ENCODE measurements at places on chromosomes 12 and 14. TPM values are rescaled to one million over a fixed set of nuclear protein-coding genes. Genes with fewer than 3 reads are reported as not detected.

DNA sequence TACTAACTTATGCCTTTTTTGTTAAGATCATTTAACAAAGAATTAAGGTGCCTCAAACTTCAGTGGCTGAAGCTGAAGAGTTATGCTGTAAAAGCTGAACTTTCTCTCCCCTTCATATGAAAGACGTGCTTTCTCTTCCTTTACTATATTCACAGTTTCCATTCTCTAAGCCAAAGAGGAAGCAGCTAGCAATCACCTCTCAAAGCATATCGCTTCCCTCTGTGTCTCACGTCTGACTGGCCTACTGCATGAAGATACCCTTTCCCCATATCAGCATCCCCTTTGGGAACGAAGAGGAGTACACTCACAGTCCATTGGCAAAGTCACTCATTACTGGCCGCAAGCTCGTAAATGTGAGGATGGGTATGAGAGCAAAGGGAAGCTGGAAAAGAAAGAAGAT, 34.9 kb downstream of the SLC11A2 start:
- DNase-seq = no peak

DNA sequence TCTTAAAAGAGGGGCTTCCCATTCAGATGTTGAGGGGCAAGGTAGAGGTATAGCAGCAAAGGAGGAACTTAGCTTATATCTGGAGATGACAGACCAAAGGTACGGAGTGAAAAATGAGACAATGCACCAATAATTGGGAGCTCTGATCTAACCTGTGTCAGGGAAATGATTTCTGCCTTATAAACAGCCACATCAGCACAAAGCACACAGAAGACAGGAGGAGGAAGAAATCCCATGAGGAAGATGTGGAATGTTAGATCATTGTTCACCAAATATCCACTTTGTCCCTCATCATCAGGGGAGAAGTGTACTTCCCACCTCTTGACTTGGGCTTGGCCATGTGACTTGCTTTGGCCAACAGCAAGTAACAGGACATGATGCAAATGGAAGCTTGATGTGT, 93.7 kb upstream of the WSCD2 start:
- DNase-seq = no peak

DNA sequence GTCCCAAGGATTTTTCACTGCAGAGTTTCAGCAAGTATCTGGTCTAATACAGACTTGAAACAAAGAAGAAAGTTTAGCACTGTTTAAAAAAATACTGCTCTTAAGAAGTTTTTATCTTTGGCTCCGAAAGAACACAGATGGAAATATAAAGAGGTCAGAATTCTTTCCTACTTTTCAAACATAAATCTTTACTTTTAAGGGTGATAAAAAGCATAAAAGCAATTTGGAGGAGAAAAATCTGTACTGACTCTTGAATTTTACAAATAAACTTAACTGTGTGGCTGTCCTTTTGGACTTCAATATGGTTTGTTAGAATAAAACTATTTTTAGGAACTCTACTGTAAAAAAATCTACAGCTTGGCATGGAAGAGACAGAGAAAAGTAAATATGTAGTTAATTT, 27.6 kb upstream of the ISM2 start:
- no peak for DNase-seq

GRCh38 chr12:95473231-95473883, 595 bp upstream of the METAP2 start:
- no peak for DNase-seq

DNA sequence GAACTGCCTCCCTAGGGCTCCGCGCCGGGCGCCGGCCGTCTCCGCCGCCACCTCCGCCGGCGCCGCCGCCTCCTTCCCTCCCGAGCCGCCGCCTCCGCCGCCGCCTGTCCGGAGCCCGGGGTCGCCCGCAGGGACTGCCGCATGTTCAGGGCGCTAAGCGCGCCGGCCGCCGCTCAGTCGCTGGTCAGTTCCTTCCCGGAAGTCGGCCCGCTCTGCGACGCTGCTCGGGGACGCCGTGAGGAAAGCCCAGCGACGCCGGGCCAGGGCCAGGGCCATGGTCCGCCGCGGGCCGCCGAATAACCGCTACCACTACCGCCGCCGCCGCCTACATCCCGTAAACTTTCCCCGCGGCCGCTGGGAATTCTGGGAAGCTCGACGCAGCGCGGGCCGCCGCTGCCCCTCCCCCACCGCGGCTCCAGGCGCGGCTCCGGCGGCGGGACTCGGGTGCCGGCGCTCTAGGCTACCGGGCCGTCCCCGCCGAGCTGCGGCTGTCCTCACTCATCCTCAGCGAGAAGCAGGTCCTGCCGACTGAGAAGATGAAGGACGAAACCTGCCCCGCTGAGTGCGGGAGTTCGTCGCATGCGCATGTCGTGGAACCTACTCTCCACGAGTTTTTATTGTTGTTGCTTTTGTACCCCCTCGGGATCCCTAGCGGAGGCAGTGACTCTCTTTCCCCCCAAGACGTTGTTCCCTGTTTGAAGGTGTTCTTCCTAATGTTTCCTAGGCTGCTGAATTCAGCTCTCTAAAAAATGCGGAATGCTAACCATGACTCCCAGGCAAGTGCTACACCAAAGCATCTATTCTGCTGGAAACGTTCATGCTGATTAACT, at the start of gene SAV1:
SAV1 (minus strand) TSS at position 311 of the 830 bp plus-strand sequence. CDS start 339 bp downstream, outside the sequence.
- peak; percentile 88 for DNase-seq

DNA sequence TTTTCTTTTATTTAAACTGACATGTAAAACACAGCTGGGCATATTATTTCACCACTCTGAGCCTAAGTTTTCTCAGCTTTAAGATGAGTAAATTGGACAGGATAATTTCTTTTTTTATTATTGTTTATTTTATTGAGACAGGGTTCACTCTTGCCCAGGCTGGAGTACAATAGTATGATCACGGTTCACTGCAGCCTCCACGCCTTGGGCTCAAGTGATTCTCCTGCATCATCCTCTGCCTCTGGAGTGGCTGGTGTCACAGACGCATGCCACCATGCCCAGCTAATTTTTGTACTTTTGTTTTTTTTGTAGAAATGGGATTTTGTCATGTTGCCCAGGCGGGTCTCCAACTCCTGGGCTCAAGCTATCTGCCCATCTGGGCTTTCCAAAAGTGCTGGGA, 12.7 kb downstream of the BMAL2 start:
- no peak for DNase-seq

- DNase-seq = no peak
These were observed 439.1 kb downstream of the FOXG1 start for GRCh38 chr14:29205658-29206057.

NKX2-1 gene
- total RNA-seq = not detected

KRT85 gene
- not detected for total RNA-seq

DNA sequence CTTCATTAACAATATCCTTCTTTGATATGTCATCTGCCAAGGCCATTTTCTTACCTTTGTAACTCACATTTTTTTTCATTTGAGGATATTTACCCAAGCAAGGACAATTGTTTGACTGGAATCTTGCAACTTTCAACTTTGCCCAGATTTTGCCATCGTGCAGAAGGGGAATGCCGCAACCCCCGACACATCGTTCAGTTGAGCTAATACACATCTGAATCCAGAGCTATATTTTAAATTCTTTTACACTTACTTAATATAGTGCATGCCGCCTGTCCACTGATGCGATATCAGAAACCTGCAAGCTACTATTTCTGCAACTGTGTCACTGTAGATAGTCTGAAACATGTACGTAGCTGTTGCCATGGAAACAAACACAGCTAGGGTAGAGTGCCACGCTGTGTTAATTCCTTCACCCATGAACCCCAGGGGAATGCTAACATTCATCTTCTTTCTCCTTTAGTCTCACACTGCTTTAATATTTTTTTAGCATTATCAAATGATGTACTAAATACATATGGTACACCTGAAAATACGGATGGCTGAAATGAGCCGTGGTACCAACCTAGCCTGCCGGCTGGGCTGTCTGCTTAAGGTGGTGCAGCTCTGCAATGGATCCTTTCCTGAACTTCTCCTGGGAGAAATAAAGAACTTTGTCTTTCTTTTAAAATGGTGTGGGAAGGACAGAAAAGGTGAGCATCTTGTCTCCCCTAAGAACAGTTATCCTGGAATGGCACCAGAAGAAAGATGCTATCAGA, 77.0 kb upstream of the FOXN3 start:
- DNase-seq = no peak

DNA sequence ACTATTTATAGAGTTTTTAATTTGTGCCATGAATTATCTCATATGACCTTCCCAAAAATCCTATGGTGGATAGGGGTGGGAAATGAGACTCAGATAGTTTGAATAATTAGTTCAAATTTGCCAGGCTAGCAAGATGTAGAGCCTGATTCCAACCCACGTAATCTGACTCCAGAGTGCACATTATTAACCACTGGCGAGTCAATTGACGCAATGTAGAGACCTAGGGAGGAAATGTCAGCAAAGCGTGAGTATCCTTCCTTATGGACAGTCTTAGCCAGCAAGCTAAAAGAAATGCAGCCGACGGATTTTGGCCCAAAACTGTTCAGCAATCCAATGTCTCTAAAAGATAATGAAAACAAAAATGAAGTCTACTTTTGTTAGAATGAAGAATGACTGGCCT, 193.3 kb upstream of the KRR1 start:
- DNase-seq = no peak

EPYC gene
- total RNA-seq = not detected

- DNase-seq = peak; percentile 75
These were observed 33.2 kb downstream of the RFLNA start for GRCh38 chr12:124328116-124328515.

GRCh38 chr12:5187136-5187535, 143.5 kb downstream of the KCNA5 start:
- DNase-seq = no peak

NTS gene
- total RNA-seq = not detected

- no peak for DNase-seq
These were observed 180.2 kb upstream of the SYT1 start for GRCh38 chr12:78684419-78684818.

DNA sequence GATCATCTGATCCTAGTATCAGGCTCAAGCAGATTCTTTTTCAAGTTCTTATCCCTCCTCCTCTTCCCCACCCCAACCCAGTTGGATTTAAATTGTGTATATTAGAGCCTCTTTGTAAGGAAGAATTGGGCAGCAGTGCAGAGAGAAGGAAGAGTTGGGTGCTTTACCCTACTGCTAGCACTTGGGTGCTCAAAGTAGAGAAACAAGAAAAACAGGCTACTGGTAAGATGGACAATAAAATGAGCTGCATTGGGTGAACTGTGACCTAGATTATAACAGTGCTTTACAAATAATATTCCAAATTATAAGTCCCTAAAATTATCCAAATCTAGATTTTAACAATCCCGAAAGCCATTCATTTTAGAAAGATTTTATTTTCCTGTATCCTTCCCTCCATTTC, 363.4 kb upstream of the GARIN6 start:
- DNase-seq = no peak
